ENCODE measurements at places on chromosomes 1 and 21.

DNA sequence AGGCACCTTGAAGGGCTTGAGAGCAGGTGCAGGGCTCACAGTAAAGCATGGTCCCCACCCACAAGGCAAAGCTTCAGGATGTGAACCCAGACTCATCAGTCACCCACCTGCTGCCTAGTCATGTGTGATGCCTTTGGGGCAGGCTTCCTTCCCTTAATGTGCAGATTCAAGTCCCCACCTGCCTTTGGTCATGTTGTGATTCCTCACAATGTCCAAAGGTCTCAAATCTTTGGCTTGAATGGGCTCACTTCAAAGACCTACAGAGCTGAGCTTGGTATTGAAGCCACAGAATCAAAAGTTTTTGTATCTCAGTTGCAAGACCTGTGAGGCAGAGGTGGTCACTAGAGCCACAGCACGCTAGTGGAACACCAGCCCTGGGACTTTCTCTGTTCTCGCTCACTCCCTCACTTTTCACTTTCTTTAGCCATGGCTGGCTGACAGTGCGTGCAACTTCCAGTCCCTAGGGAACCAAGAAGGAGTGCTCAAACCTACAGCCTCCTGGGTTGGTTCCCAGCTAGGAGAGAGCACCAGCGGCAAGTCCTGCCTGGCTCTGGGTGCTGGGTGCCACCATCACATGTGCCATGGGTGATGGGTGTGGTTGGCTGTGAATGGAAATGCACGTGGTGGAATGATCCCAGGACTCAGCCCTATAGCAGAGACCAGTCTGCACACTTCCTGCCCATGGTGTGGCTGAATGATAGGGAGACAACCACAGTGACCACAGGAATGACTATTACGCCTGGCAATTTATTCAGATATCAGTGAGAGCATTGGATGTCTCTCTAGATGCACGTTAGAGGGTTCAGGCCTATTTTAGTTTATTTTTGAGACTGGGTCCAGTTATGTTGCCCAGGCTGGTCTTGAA lies 26.4 kb upstream of the CLIC6 start:
- no peak for DNase-seq

DNA sequence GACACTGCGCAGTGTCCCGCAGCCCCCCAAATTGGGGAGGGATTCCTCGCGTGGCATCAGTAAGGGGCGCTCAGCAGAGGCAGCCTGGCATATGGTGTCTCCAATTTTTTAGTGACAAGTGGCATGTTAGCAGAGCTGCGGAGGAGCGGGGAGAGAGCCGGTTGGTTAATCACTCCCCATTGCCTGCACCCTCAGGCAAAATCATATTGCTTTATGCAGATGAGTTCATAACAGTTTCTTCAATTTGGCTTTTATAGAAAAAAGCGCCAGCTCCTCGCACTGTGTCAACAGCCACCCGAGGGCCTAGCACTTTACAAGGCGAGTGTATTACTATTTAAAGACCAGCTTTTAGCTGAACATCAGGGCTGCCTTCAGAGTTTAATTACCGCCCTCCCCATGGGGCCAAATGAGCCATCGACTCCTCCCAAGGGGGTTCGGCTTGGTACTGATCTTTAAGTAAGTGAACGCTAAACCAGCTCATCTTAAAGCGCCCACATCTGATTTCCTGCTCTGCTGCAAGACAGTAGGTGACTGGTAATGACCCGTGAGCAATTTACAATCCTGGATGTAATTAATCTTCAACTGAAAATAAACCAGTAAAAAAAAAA lies 298.9 kb downstream of the DSCAM start:
- DNase-seq, result peak; percentile 84

- peak; percentile 17 for DNase-seq
Observed at GRCh38 chr21:14306126-14306907, 76.6 kb downstream of the HSPA13 start.

DNA sequence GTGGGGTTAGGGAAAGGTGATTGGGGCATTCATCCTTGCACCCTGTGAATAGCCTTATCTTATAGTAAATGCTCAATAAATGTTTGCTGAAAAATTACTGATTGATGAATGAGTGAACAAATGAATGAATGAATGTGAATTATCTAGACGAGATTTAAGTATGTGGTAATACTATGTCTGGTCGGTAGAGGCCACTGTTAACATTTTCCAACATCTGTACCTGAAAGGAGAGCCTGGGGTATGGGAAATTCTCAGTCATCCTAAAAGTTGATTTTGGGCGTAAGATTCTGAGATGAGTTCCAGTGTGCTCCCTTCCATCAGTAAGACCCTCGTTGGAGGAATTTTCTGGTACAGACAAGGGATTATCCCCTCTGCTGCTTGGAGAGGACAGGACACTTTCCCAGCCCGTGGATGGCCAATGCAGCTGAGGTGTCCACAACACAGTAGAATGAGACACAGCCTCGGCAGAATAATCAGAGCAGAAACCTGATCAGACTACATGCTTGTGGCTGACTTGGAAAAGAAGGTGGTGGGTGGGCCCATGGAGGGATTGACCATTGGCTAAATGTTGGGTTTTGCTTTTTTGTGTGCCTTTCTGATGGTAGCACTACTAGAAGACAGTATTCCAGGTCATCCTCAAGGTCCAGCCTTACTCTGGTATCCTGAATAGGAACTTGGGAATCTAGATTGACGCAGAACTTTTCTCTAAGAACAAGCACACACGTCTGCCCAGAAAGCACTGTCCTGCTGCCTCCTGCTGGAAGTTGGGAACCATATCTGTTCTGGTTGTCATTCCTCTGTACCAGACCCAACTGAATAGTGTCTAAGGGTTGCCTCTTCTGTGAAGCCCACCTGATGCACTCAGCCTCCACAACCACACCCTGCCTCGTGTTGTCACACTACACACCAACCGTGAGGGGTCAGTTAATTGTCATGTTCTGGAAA lies 262.0 kb downstream of the TNR start:
- DNase-seq, result peak; percentile 62

- no peak for DNase-seq
Observed at GRCh38 chr21:39084073-39084472, 99.2 kb downstream of the PSMG1 start.

GRCh38 chr1:158101927-158102326 lies 78.8 kb upstream of the CD1D start:
- DNase-seq, result no peak

DNA sequence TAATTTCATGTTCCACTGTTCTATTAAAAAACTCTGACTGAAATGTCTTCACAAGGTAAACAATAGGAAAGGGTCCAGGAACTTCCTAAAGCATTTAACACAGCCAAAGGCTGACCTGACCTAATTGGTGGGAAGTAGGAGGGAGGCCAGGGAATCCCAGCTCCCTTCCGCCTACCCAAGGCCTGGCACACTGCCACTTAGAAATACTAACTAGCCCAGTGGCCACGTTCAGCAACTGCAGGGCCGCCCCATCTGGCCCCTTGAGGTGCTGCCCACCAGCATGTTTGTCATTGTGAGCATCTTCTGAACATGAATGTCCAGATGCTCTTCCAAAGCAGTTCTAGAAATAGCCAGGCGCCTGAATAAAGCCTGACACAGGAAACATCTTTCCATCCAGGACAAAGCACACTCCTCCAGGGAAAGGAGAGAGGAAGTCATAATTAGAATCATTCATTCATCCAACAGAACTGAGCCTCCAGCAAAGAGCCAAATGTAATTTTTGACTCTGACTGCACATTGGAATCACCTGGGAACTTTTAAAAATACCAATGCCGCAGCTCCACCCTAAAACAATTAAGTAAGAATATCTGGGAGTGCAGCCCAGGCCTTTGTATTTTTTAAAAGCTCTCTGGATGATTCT lies 44.6 kb upstream of the BCL9 start:
- DNase-seq, result no peak
